Activated T-helper 2 cell treated with anti-CD3 and anti-CD28 coated beads, Interferon-gamma antibody, Interleukin-2, Interleukin-4, amounts not matched to agents 10 μg/mL and 5 μg/mL and 100 μg/mL, durations not matched to agents 14 hours and 24 hours and 36 hours (primary cell): ENCODE measurements at places on chromosomes 13 and 19. TPM values are rescaled to one million over a fixed set of nuclear protein-coding genes. Genes with fewer than 3 reads are reported as not detected.

The CFAP97D2 gene
- total RNA-seq: not detected in 2 replicates

The OR7E24 gene
- total RNA-seq: not detected in 2 replicates

- no peak for DNase-seq
Observed at GRCh38 chr19:56750658-56751057, 79.1 kb upstream of the ZNF835 start.

DNA sequence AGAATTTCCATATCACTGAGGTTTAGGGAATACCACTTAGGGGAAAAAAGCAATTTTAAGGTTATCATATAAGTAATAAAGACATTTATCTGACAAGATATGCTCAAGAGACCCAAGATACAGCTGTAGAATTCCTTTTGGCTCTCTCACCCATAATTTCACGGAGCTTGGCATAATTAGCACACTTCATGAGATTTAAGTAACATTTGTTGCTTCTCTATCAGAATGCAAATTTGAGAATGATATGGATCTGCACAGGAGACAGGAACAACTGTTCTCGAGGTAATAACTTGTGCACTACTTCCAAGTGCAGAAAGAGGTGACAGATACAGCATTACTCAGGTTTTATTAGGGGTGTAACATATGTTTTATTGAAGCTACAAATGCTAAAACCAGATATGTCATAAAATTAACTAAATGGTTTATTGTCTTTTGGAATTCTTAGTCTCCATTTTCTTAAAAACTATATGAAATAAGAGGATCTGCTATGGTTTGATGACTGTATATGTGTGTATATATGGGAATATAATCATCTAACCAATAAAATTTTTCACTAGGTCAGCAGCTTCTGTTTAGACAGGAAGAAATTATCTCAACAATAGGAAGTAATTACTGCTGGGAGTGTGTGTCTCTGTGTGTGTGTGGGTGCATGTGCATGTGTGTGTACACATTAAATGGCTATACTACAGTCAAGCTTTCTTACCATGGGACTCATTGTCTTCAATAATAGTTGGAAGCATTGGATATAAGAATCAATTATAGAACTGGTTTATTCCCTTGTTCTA, 401.3 kb downstream of the PCDH17 start:
- no peak for DNase-seq

- DNase-seq: no peak
Observed at GRCh38 chr19:51771376-51772130, 10.6 kb downstream of the FPR2 start.

- DNase-seq: no peak
Observed at GRCh38 chr13:112851107-112852038, 117.6 kb upstream of the MCF2L start.
